ENCODE measurements at places on chromosomes 1 and 21. TPM values are rescaled to one million over a fixed set of nuclear protein-coding genes. Genes with fewer than 3 reads are reported as not detected.

DNA sequence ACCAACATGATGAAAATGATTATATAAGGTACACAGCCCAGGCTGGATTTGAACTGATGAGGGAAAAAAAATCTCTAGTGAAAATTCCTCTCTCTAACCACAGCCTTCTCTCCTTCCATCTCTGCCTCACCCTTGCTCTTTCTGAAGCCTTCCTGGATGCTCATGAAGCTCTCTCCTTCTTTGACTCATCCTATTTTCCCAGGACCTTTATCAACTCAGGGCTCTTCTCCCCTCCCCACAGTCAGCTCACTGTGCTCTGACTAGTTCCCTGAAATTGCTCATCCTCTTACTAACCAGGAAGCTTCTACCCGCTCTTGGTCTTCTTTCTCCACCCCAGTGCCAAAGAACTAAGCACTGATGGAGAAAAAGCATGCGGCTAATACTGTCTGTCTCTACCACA is 46.4 kb upstream of the ERG start:
- DNase-seq: no peak

DNA sequence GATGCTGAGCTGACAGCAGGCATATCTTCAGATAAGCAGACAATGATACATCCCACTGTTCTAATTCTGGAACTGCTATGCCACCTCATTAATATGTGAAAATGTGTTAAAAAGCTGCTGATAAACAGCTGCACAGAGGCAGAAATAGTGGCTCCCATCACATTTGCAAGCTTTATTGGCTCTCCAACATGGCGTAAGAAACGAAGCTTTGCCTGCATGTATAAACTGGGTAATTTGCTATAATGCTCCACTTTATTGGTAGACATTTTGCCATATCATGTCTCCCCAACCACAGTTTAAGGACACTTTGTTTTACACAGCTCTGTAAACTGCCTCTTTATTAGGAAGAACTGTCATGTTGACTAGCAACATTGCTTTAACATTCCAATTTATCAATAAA is 49.8 kb downstream of the SEC16B start:
- DNase-seq: no peak

DNA sequence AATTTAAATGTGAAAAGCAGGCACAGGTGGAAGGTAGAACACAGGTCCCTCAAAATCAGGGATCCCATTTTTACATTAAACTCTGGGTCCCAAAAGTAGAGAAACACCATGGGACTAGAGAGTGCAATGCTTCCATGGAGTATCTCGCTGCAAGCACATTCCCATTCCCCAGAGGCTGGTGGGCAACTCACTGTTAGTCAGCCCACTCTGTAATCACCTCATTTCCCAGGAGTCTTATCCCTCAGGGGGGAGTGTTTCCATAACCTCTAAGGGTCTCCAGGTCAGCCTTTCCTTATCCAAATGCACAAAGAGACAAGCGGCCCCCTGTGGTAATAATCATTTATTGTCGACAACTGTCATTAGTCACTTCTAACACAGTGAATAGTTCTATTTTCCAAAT is 490.1 kb upstream of the LRRC7 start:
- DNase-seq: no peak

GRCh38 chr1:92973203-92973897 is 12.1 kb upstream of the DIPK1A start:
- no peak for DNase-seq

DNA sequence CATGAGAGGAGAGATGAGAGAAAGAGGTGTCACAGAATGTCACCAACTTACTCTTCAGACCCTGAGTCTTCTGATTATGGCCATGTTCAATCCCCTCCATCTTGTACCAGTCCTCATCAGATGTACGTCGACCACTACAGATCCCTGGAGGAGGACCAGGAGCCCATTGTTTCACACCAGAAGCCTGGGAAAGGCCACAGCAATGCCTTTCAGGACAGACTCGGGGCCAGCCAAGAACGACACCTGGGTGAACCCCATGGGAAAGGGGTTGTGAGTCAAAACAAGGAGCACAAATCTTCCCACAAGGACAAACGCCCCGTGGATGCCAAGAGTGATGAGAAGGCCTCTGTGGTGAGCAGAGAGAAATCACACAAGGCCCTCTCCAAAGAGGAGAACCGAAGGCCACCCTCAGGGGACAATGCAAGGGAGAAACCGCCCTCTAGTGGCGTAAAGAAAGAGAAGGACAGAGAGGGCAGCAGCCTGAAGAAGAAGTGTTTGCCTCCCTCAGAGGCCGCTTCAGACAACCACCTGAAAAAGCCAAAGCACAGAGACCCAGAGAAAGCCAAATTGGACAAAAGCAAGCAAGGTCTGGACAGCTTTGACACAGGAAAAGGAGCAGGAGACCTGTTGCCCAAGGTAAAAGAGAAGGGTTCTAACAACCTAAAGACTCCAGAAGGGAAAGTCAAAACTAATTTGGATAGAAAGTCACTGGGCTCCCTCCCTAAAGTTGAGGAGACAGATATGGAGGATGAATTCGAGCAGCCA is 8.0 kb downstream of the ELOA start:
- no peak for DNase-seq

FAM72B gene
- total RNA-seq: 1.3 TPM

GPR3 gene
- total RNA-seq: 0.56 TPM
